ENCODE measurements at places on chromosomes 2 and 18.

- DNase-seq: no peak
Measured at GRCh38 chr2:103977668-103978067, 876.2 kb upstream of the POU3F3 start.

GRCh38 chr2:163401481-163401880 lies 334.3 kb downstream of the FIGN start:
- DNase-seq: no peak

- no peak for DNase-seq
Measured at GRCh38 chr2:43985359-43985758, 10.4 kb downstream of the LRPPRC start.

- no peak for DNase-seq
Measured at GRCh38 chr2:64538764-64539433, 14.8 kb downstream of the AFTPH start.

- no peak for DNase-seq
Measured at GRCh38 chr2:147442816-147443215, 402.0 kb upstream of the ACVR2A start.

DNA sequence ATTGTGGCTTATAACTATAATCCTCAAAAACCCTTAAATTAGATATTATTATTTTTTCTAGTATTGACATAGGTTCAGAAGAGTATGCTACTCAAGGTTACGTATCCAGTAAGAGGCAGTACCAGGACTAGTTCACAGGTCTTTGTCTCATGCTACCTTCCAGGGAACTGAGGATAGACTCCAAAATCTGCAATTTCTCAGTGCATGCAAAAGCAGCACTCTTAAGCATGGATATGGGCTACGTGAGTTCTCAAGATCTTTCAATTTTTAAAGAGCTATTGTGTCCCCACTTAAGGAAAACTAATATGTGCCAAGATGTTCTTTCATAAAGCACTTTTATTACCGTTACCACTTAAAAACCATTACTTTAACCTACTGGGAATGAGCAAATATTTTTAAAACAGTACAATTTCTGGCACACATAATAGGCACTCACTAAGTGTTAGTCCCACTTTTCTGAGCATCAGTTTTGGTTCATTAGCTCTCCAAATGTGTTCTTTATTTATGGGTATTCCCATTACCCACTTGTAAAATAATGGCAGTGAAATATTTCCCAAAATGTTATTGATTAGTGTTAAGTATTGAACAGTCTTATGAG lies 113.8 kb upstream of the TTN start:
- DNase-seq: no peak

DNA sequence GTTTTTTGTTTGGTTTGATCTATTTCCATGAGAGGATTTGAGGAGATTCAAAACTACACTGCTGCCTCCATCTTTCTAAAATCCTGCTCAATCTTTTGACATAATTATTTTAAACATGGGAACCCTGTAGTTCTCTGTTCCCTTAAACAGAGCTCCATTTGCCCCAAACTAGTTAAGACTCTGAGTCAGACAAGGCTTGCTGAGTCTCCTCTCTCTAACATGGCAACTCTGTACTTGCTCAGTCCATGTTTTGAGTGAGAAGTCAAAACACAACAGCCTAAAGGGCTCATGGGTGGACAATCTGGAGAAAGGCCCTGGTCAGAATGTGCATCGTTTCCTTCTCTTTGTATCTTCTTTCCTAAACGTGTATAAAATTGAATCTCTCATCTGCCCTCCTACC lies 7.1 kb upstream of the STAMBP start:
- no peak for DNase-seq

- no peak for DNase-seq
Measured at GRCh38 chr2:186862869-186863709, 14.1 kb upstream of the ZSWIM2 start.

GRCh38 chr2:231371430-231372054 lies 24.0 kb upstream of the B3GNT7 start:
- no peak for DNase-seq

GRCh38 chr2:27707462-27708256 lies 44.0 kb downstream of the SLC4A1AP start:
- DNase-seq: no peak

DNA sequence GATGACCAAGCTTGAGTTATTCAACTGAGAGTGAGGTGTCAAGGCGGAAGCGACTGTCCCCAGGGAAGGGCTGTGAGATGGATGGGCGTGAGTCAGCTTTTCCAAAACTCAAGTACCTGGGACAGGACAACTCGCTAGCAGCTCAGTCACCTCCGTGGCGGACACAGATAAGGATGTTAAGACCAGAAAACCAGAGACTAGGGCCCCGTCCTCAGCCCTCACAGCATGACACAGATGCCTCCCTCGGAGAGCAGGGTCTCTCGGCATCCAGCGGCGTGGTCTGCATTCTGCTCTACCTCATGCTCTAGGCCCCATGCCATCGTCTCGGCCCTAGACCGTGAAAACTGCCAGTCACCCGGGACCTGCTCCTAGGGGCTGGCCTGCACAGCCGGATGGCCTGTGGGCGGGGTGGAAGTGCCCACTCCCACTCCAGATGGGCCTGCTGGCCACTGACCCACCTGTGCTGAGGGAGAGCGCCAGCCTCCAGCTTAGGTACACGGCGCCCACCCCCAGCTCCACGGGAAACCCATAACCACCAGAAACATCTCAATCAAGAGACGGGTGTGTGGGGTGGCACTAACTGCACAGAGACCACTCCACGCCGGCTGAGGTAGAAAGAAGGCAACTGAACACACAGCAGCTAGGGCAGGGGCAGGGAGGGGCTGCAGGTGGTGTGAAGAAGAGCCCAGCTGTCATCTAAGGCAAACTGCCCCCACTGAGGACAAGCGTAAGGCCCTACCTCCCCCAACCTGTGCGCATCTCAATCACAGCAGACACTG lies 39.8 kb downstream of the ANO7 start:
- no peak for DNase-seq

- no peak for DNase-seq
Measured at GRCh38 chr2:120239488-120240287, 13.0 kb upstream of the RALB start.

GRCh38 chr2:42859006-42859552 lies 66.7 kb upstream of the HAAO start:
- peak; percentile 38 for DNase-seq

GRCh38 chr2:129754421-129754820 lies 225.0 kb upstream of the RAB6C start:
- DNase-seq: no peak

DNA sequence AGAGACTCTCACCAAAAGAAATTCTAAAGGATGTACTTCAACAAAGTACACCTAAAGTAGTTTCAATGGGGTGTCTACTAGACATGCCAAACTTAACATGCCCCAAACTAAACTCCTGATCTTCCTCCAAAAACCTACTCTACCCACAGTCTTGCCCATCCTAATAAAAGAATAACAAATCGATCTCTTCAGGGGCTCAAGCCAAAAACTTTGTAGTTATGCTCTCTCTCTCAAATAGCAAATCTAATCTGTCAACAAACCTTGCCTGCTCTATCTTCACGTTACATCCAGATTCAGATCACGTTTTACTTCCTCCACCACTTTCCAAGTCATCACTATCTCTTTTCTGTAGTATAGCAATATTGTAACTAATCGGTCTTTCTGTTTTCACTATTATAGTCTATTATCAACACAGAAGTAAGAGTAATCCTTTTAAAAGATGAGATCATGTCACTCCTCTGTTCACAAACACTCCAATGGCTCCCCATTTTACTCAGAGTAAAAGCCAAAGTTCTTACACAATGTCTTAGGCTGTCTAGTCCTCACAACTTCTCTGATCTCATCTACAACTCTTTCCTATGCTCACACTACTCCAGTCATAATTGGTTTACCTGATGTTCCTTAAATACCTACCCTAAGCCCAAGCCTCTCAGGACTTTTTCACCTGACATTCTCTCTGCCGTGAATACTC lies 79.9 kb downstream of the THADA start:
- no peak for DNase-seq

DNA sequence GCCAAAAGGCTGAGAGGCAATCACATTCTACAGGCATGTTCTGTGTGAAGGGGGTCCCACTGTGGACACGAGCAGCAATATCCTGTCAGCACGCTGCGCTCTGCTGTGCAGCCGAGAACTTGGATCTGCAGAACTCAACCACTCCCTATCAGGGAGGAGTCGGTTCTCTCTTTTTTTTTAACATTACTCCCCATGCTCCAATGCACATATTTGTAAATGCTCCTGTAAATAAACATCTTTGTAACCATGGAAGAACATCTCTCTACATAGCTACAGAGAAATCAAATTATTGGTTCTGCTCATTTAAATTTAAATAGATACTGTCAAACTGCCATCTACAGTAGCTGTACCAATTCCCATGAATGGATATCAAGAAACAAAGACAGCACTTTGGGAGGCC lies 3.0 kb upstream of the ANKRD23 start:
- no peak for DNase-seq

DNA sequence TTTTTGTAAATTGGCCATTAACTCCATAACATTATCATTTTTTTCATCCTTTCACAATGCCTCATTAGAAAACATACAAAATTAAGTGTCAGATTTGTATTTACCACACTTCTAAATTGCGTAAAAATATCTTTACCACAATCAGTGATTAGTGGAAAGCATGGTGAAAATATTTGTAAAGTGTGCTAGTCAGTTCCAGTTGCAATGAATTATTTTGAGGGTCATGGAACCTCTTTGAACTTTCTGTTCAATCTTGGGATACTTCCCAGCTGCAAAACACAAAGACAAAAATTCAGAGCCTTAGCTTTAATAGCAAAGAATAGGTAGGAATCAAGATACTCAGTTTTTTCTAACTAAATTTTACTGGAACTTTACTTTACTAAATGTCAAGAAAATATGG lies 4.0 kb upstream of the COL3A1 start:
- DNase-seq: no peak

DNA sequence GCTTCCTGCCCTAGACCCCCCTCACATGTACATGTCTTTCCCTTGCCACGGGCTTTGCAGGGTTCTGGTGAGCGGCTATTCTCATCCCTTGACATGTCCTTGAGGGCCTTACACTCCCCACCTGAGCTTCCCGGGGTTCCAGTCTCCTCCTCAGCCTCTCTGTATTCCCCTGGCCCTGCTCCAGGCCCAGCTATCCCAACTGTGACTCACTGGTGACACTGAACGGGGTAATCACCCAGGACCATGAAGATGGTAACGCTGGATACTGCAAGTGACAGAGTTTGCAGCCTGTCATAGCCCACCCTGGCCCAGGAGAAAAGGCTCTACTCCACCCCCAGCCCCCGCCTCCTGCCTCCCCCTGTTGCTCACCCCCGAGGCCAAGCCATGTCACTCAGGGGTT lies 27.3 kb downstream of the KIF3C start:
- no peak for DNase-seq

- no peak for DNase-seq
Measured at GRCh38 chr2:221444106-221444505, 128.0 kb downstream of the EPHA4 start.

- no peak for DNase-seq
Measured at GRCh38 chr2:170502361-170503130, 212.6 kb upstream of the SP5 start.

- no peak for DNase-seq
Measured at GRCh38 chr2:47354013-47354847, 48.7 kb upstream of the MSH2 start.

- DNase-seq: no peak
Measured at GRCh38 chr2:176130147-176130956, 847 bp downstream of the HOXD8 start.

DNA sequence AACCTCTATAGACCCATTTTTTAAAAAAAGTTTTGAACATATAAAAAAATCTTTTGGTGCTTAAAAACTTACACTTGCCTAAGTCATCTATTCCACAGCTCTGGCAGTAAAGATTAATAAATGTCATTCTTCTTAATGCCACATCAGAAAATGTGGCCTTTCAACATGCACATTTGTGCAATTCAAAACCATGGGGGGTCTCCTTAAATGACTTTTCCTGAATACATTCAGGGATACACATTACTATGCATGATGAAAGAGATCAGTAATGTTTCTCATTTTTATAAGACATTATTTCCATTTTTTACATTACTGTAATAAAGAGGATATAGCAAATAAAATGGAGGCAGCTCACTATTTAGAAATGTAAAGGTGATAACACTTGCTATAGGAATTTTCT lies 142.3 kb downstream of the RBM43 start:
- DNase-seq: no peak

- DNase-seq: no peak
Measured at GRCh38 chr18:37980556-37980955, 415.0 kb upstream of the CELF4 start.

- DNase-seq: no peak
Measured at GRCh38 chr2:74524955-74525716, 895 bp downstream of the DQX1 start.

DNA sequence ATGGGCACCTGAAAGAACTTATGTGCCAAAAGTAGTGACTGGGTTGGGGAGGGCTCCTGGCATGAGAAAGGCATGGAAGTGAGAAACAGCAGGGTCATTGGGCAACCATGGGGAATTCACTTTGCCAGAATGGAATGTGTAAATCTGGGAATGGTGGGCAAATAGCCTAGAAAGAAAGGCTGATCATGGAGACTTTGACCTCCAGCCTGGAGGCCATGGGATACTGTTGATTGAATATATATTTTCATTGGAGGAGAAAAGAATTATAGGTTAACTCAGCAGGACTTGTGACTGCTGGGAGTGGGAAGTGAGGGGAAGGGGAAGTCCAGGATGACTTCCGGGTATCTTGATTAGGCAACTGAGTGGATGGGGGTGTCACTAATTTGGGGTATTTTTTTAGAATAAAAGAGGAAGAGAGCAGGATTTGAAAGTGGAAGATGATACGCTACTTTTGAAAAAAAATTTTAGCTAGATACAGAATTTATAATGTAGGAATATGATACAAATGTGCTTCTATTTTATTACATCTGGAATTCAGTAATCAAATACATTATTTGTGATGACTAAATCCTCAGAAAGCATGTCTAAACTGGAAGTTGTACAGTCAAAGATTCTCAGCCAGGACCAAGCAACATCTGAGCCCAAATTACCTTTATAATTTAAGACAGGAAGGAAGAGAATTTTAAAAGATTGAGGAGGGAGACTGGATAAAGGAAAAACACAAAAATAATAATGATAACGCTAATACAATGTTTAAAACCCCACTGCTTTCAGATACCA lies 116.2 kb downstream of the GATA6 start:
- no peak for DNase-seq

GRCh38 chr18:1663879-1664705 lies 759.4 kb downstream of the ADCYAP1 start:
- DNase-seq: no peak

- DNase-seq: no peak
Measured at GRCh38 chr2:10135296-10136089, 13.0 kb downstream of the RRM2 start.
